ENCODE measurements at places on chromosomes 4 and X.

DNA sequence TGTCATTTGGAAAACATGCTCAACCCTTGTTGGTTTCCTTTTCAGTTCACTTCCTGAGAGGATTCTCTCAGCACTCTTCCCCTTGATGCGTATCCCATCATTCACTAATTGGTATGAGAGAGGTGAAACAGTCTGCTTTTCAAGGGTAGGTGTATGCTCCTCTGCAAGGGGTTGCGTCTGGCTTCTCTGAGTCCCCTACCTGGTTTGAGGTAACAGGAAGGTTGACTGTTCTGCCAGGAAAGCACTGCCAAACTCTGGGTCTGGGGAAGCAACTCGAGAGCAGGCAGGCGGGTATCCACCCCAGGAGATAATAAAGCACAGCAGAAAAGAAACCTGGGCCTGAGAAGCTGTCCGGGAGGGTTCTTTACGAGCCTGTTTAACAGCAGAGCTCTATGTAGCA lies 101.2 kb downstream of the SHROOM4 start:
- DNase-seq, result no peak

DNA sequence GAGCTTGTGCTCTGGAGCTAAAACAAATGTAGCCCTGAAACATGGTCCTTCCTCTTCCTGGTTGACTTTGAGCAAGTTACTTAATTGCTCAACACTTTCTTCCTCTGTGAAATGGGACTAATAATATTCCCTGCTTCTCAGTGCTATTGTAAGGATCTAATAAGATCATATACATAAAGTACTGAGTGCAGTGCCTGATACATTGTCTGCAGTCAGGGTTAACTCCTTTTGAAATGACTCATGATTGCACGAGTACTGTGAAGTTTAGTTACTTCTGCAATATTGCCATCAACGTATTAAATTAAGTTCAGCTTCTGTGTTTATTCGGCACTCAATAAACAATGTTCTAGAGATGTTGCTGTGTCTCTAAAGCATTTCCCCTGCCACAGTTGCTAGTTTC lies 91.8 kb upstream of the HPRT1 start:
- no peak for DNase-seq

- DNase-seq, result no peak
Measured at GRCh38 chr4:22596409-22596808, 80.5 kb upstream of the ADGRA3 start.

GRCh38 chr4:2963966-2964471 lies 648 bp downstream of the GRK4 start:
- no peak for DNase-seq

GRCh38 chrX:28552882-28553829 lies 34.1 kb upstream of the IL1RAPL1 start:
- DNase-seq, result no peak

DNA sequence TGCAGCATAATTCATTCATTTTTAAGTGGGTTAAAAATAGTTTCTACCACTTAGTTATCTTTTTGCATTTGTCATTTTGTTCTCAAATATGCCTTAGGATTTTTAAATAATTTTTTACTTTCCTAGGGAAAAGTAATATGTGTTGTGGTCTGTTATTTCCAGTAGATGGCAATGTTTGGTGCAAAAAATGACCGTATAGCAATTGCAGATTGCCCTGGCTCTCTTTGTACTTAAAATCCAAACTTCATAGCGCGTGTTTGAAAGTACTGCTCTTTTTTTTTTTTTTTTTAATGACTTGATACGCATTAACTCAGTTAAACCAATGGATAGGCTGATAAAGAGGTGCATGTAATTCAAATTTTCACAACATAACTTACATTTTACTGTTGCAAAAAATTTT lies 74.4 kb upstream of the RBMX start:
- DNase-seq, result no peak

DNA sequence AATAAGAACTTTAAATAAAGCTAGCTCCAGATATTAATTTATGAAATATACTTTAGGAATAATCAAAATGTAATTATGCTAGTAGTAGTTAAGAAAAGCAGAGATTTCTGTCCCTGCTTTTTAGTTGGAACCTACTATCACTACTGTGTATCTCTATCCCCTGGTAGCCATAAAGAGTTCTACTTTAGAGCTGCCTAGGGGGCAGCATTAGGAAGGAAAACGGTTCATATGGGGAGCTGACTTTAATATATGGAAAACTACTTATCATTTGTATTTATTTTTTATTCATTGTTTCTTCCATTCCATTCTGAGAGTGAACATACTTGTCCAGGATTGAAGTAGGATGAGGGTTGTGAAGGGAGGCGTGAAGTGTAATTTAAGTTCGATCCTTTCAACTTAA lies 40.9 kb downstream of the CPEB2 start:
- no peak for DNase-seq

- DNase-seq, result no peak
Measured at GRCh38 chrX:1493877-1494510, 41.3 kb upstream of the ASMTL start.

DNA sequence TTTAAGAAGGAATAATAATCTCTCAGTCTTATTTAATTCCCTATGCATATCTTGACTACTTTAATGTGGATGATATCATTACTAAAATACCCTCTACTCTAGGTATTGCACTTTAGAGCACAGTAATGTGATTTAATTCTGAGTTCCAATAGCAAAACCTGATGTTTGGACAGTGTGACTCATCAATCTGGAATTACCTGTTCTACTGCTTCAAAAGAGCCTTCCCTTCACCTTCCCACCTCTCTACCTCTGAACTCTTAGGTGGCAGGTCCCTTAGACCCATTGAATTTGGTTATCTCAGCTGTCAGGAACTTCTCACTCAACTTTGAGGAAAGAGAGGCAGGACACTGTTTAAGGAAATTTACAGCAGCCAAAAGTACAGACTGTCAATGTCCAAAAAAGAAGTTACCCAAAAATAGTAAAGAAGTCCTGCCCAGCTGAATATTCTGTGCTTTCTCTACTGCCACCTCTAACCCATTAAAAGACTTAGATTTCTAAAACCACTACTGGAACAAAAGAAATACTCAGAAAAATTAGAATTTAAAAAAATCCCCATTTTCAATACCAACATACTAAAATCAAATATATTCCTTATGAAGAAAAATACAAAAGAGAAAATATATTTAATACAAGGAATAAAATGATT lies 123.1 kb upstream of the GPM6A start:
- DNase-seq, result no peak

- no peak for DNase-seq
Measured at GRCh38 chr4:158238575-158238974, 28.3 kb downstream of the TMEM144 start.

DNA sequence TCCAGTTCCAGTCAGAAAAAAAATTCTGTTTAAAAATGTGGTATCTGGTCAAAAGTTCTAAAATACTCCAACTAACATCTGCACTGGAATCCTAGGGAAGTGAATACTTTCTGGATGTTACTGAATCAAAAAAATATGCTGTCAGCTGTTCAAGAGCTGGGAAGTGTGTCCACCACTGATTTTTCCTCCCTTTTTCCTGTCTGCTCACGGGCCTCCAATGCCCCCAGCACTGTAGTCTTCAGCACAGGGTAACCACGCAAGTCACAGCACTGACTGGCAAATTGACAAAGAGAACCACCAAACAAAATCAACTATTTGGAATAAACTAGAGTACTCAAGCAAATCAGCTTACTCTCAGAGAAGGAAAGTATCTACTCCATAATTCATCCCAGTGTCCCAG lies 9.9 kb downstream of the VEGFC start:
- no peak for DNase-seq

DNA sequence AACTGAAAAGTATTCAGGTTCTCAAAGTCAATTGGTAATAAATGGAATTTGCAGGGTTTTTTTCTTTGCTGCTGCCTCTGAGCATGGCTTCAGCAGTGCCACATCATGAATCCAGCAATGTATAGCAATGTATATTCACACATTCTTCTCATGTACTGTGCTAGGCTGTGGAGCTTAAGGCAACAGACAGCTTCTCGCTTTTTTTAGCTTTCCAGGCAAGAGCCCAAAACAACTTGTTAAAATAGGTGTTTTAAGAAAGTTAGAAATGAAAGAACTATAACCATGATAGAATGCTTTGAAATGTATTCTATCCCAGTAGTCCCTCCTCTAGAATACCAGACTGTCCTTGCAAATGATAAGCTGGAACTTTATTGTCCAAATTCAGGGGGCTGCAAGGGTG lies 30.4 kb downstream of the SMIM43 start:
- DNase-seq, result no peak

DNA sequence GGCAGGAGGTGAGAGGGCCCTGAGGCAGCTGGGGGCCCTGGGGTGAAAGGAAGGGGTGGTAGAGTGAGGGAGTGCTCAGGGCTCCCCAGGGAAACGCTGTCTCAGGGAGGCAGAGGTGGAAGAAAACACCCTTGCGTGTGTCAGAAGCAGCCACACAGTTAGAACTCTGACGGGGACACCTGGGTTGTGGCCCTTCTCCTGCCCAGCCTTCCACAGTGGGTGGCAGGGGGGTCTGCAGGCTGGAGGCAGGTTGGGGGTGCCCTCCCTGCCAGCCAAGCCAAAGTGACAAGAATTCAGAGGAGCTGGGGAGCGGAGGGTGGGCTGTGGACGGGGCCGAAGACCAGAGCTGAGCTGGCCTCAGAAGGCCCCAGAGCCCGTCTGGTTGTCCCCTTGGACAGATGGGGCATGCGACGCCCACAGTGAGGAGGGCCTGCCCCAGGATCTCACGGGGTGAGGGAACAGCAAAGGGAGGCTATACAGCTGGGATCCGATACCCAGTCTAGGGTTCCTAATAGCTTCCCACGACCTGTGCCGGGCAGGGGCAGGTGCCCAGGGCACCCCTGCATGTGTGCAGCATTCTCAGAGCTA lies 105.2 kb upstream of the ADRA2C start:
- no peak for DNase-seq

GRCh38 chr4:155552180-155552579 lies 114.5 kb upstream of the GUCY1A1 start:
- no peak for DNase-seq

- DNase-seq, result no peak
Measured at GRCh38 chr4:53714236-53715140, 123.2 kb upstream of the LNX1 start.

DNA sequence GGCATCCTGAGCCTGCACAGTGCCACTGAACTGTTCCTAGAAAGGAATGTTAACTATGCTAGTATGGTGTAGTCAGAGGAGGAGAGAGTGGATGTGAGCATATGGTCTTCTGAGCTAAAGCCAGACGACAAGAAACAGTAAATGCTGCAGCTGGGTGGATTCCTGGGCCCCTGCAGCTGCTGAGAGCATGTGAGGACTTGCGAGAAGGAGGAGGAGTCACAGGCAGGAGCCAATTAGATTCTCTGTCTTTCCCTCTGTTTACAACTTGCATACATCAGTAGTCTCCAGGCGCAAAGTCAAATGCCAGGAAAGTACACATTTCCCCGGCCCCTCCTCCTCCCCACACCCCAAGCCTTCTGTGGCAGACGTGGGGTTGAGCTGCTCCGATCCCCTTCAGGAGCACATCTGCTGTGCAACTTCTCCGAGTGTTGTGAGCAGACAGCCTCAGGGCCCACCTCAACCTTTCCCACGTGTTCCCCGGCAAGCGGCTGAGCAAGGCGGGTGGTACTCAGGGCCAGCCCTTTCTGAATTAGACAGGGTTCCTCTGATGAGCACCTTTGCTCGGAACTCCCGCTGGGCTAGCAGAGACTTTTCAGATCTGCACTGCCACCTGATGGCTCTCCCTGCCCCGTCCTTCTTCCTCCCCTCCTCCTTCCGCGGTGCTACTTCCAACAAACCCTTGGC lies 108.7 kb upstream of the ATP6AP2 start:
- no peak for DNase-seq

GRCh38 chrX:147910607-147911006 lies 1.1 kb upstream of the FMR1 start:
- DNase-seq, result no peak

DNA sequence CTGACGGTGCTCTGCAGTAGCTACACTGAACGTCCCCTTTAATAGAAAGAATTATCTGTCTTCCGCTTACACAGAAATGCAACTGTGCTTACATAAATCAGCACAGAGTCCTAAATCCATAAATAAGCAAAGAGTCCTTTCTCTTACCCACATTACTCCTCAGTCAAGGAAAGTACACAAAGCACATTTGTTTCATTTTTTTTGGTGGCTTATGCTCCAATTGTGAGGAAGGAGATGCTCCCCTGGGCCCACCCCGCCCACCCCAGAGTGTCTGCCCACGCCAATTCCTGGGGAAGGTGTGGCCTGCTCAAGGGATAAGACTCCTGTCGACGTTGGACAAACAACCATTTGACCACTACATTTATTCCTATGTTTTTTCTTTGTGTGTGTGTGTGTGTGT lies 53.8 kb downstream of the CPLX1 start:
- DNase-seq, result no peak

DNA sequence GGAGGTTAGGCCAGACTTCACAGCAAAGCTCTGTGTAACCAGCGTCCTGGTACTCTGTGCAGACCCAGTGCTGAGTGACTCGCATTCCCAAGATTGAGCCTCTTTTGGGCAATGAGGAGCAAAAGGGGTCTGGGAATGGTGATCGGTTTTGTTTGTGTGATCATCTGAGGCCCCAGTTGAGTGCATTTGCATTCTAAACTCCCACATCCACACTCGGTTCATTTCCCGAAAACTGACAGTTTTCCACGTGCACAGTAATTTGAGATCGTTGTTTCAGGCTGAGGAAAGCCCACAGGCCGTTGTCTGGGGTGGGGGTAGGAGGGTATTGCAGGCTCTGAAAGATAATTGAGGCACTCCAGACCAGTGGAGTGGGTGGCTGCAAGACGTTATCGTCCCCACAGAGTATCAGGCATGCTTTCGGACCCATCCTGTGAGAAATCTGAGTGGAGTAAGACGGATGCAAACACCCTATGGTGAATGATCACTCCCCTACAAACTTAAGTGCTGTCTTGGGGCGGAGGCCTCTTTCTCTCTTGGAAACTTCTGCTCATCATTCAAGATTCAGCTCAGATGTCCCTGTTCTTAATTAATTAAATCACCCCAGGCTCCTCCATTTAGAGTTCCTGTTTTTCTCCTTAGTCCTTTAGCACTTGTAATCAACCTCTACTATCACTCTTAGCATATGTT lies 96.1 kb downstream of the AFF1 start:
- no peak for DNase-seq

GRCh38 chr4:155906554-155907247 lies 3.2 kb downstream of the TDO2 start:
- DNase-seq, result no peak

DNA sequence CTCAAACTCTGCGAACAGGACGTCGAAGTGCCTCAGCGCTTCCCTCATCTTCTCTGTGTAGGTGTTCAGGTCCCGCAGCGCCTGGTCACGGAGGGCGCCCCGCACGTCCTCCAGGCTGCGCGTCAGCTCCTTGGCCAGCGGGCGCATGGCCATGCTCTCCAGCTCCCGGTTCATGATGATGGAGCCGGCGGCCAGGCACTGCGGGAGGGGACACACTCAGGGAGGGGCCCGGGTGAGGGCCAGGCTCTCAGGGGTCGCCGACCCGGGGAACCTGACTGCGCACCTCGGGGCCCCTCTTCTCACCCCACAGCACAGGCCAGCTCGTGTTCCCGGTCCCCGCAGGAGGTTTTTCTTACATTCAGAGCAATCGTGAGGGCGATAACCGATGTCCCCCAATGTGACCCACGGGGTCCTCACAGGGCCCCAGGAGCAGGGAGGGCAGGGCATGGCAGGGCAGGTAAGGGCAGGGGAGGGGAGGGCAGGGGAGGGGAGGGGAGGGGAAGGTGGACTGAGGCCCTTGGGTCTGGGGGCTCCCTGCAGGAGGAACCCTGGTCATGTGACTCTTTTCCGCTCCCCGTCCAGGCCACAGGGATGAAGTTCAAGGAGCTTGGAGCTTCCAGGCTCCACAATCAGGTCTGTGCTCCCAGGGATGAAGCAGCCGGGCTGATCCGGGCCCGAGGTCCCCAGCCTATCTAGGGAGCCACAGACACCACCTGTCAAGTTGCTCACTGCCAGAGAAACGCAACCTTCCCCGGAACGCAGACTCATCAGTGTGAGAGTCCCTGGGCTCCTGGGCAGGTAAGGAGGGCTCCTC lies 77.8 kb upstream of the MXD4 start:
- DNase-seq, result no peak
